Fibroblast of skin of scalp (primary cell): ENCODE measurements at places on chromosomes 3 and 15.

DNA sequence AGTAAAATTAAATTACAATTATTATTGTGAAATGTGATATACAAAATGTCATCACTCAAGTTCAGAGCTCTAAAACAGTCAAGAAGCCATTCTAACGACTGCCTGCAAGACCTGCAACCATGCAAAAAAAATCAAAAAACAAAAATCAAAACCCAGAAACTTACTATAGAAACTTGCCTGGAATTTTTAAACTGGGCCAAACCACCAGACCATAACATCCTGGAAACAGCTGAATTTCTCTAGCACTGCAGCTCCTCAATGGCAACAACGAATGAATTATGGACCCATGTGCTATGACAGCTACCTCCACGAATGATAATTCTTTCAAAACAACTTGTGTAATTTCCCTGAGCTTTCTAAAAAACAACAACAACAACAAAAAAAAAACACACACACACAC, 130.0 kb upstream of the KCNMB2 start:
- DNase-seq = peak; percentile 42

DNA sequence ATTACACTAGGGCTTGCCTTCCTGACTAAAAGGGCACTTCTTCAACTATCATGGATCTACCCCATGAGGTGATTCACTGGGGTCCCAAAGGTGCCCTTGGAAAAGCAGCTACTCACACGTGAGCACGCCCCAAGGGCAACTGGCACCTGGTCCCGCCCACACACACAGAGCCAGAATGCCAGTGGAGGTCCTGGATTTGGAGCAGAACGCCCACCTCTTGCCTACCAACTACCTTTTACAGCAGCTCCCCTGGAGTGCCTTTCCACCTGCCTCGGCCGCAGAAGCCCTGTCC, 1.8 kb upstream of the CTDSPL start:
- no peak for DNase-seq

- DNase-seq = peak; percentile 56
These were observed 790 bp downstream of the RAB5A start for GRCh38 chr3:19947549-19948225.

GRCh38 chr3:129558772-129559564, 16.0 kb downstream of the H1-8 start:
- peak; percentile 73 for DNase-seq

DNA sequence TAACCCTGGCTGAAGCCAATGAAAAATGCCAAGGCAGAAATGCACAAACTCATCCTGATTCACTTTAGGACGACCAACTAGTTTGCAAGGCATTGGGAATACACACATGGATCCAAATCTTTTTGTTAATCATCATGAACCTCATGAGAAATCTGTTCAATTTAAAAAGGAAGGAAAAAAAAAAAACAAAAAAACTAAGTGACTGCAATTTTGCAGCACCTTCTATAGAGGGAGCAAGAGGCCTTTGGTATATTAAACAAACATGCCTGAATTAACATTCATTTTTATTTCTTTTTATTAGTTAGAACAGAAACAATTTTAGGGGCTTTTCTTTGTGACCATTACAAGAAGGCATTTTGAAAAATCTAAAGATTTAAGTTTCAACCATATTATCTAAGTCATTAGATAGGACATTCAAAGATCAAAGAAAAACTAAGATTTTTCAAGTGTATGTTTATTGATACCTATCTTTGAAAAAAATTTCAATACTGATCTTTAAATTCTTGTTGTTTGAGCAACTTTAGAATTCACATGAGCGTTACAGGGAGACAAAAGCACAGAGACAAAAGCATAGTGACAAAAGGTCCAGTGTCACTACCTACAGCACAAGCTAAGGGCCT, 182.4 kb downstream of the CBLB start:
- DNase-seq = peak; percentile 36

DNA sequence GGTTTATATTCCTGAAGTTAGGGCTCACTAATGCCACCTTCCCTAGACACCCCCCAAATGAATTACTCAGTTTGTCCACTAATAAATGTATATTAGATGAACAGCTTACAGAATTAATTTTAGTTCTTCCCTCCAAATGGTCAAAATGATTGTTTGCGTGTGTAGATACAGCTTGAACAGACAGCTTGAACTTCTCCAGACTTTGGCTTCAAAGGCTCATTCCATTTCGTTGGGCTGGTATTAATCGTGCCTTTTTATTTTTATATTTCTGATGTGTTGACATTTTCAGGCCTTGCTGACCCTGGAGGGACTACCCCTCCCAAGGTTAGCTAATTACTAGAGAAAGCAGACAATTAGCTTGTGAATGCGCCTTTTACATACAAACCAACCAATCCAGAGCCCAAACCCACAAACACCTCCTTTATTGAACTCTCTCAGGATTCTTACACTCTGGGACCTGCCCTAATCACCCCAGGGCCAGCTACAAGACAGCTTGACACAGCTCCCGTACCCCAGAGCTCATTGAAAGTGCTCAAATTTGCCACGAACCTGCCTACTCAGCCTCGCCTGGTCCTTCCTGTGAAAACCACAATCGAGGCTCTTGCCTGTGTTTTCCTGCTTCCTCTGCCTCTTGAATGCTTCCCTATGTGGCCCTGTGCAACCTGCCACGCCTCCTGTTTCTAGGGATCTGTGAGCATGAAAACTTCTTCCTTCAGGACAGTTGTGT, 40.3 kb downstream of the RPL22L1 start:
- DNase-seq = no peak

DNA sequence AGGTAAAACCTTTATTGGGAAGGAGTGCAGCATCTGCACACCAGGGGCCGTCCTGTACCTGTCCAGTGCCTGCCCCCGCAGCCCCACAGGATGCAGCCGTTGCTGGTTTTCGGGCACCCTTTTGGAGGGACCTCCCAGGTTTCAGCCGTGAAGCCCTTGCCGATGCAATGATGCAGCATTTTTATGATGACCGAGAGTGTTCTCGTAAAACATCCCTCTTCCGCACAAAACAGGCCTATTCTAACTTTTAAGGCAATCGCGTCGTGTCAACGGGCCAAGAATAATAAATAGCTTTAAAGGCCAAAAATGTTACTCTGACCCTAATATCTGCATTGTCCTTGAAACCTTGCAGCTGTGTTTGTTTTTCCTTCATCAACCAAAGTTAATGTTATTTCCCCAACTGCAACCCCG, 126.1 kb downstream of the LRRK1 start:
- DNase-seq = no peak

GRCh38 chr3:170470063-170471016, 51.7 kb downstream of the CLDN11 start:
- DNase-seq = peak; percentile 20

DNA sequence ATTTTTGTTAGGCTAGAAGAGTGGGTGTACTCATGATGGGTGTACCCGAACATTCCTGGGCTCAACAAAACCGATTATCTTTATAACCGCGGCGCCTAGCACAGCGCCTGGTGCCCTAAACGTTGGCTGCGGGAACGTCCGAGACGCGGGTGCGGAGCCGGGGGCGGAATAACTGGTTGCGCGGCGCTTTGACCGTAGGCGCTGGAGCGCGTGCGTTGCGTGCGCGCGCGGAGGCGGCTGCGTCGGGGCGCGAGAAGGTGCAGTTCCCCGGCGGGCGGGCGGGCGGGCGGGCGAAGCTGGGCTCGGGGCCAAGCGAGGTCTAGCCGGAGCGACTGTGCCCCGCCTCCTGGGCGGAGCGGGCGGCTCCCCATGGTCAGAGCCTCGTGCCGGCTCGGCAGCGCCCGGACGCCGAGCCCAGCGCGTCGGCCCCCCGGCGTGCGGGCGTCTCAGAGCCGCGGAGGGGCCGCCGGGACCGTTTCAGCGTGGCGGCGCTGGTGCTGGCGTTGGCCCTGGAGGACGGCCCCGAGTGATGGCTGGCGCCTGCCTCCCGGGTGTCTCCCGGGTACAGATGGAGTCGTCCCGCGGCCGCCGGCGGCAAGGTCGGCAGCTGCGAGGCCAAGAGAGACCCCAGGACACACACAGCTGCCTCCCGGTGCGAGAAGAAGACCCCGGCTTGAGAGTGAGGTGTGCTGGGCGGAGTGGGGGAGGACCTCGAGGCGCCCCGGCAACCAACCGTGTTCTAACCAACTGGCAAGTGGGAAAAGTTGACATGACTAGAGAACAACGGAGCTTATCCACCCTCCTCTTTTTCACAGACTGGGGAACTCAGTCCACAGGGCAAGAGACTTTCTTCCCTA, at the start of gene PLAAT1:
TSS of gene PLAAT1 (plus strand) at position 373 of the 857 bp plus-strand sequence. CDS start 14,429 bp downstream, outside the sequence.
- peak; percentile 72 for DNase-seq

DNA sequence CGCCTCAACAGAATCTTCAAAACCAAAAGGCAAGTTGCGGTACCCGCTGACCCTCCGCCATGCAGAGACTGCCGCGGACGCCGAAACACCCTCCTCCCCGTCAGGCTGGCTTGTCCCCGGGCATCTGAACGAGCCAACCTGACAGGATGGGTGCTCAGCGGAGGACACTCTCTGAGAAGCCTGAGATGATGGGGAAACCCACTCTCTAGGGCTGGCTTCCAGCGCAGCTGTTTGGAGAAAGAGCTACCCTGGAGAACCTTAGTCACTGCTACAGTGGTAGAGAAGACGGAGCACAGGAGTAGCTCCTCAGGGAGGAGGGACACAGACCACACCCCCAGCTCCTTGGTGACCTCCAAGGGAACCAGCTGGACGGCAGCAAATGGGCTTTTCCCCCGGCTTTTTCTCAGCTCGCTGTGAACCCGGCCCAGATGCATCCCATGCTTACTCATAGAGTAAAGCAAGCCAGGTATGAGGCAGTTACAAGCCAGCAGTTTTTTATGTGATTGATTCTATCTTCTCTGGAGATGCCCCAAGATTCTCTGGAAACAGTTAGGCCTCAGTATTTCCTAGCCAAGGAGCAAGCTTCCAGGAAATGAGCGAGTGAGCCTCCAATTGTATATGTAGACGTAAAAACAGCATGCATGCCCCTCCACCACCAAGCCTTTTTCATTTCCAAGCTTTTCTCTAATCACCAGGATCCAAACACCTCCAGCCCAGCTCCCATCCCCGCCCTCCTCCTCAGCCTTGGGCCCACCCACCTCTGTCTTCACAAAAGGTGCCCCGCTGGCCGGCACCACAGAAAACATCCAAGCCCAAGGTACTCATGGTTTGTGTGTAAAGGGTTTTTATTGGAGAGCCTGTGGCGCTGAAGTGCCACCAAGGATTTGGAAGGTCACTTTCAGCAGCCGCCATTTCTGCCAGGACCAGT, 38.7 kb downstream of the FAM174B start:
- no peak for DNase-seq

DNA sequence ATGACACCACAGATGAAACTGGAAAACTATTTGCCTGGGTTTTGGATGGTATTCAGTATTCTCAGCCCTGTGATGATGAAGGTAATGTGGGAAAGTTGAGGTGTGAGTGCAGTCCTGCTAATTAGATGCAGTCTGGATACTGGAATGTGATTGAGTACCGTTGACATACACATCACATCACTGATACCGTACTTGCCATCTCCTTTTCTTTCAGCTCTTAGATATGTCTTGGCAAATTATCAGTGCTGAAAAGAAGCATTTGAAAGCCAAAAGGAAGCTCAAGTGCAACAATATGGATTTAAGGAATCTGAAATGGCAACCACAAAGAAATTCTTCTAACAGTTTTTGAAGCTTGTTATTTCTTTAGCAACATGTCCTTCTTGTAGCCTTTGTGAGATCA, 381.4 kb upstream of the TGFBR2 start:
- peak; percentile 23 for DNase-seq

- no peak for DNase-seq
These were observed 362.5 kb upstream of the EPHA3 start for GRCh38 chr3:88744896-88745295.

DNA sequence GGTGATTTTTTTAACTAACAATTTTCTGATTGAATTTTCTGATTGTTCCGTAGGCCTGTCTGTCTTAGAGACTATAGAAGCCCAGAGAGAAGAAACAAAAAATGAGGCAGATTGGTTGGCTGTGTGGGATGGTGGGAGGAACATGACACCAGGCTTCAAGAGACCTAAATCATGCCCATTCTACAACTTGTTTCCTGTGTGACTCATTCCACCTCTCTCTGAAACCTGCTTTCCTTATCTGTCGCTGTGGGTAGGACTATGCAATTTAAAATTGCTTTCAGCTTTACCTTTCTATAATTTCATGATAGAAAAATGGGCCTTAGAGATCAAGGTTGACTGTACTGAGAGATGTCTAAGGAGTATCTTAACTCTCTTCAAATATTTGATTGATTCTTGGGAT, 44.5 kb downstream of the OXNAD1 start:
- DNase-seq = no peak

DNA sequence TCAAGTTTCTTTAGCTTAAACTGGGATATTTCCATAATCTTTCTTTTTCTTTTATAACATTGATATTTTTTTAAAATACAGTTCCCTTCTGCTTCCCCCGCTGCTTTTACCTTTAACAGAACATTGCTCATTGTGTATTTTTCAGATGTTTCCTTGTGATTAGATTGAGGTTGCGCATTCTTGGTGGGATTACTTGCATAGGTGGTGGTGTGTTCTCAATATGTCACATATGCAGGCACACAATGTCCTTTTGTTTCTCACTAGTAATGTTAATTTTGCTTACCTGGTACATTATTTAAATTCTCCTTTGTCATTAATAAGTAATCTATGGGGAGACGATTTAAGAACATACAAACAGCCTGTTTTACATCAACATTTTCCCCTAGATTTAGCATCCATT, 48.2 kb downstream of the HMG20A start:
- DNase-seq = no peak

- no peak for DNase-seq
These were observed 58.2 kb downstream of the C3orf70 start for GRCh38 chr3:185094697-185095096.

DNA sequence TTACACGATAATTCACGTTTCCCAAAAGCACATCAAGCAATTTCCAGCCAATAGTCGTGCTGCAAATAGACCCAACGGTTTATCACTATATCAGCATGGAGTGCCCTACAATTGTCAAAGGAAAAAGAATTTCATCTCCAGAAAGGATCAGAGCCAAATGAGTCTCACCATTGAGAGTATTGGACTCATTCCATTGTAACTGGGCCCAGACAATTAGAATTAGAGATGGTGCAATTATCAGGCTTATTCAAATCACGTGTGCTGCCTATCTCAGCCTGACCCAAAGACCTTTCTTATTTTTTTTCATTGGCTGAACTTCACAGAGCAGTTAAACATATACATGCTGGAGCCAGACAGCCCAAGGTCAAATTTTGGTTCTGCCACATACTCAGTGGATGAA, 87.0 kb upstream of the LRTM1 start:
- DNase-seq = no peak

DNA sequence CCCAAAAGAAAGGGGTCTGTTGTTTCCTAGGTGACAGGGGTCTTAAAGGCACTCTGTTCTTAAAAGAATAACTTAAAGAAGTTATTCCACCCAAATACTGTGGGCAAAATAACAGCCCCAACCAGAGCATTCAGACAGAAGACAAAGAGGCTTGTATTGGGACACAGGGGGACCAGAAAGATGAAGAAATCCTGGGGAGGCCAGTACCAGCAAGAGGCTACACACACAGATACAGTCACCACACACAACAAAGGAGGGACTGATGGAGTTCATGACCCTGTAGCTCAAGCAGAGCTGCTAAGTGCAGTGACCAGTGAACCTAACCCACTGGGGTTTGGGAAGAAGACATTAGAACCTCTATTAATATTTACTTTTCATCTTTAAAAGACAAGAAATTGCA, 59.0 kb downstream of the MTHFS start:
- no peak for DNase-seq
